NCI-H1417 treated with DMSO at 0.1 percent for 48 hours (cell line): ENCODE measurements at places on chromosomes 16 and 17.

DNA sequence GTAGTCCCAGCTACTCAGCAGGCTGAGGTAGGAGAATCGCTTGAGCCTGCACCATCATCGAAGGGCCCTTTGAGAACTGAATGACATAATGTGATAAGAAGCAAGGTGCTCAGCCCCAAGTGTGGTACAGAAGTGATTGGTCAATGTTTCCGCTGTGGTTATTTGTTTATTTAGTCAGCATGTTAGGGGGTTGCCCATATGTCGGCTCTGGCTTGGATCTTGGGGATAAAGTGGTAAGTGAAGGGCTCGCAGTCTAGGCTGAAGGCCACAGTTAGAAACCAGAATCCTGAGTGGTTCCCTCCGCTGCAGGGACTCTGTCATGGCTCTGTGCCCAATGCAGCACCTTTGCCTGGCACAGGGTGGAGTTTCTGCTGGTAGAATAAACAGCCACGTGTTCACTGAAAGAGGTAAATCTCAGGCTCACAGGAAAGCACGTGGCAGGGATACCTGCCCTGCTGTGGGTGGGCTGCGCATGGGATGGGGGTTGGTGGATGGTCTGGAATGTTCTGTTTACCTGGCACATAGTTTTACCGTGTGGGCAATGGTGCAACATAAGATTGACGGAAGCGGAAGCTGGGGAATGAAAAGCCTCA lies 35.4 kb downstream of the SYT17 start:
- DNase-seq: no peak

DNA sequence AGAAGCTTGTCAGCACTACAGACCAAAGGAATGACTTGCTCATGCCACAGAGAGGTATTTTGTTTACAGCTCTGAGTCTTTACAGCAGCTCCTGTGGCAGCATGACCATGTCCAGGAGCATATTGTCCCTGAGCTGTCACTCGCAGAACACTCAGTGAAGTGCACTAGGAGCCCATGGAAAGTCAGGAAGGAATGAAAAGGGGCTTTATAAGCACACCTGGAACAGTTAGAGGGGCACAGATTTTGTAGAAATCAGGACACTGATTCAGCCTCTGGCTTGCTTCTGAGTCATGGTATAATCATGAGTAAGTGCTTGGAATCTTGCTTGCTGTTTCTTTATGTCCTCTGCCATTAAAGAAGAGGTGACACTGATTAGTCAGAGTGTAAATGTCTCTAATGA lies 41.0 kb downstream of the TADA2A start:
- no peak for DNase-seq

DNA sequence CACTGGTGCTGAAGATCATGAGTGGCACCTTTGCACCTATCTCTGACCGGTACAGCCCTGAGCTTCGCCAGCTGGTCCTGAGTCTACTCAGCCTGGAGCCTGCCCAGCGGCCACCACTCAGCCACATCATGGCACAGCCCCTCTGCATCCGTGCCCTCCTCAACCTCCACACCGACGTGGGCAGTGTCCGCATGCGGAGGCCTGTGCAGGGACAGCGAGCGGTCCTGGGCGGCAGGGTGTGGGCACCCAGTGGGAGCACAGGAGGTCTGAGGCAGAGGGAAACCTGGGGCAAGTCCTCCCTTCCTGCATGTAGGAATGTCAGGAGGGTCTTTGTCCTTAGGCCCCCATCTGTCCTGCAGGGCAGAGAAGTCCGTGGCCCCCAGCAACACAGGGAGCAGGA lies 6.5 kb upstream of the TRAF4 start:
- DNase-seq: no peak

GRCh38 chr17:50626037-50626574 lies 8.6 kb upstream of the ABCC3 start:
- no peak for DNase-seq

- DNase-seq: no peak
Measured at GRCh38 chr17:80882323-80882722, 109.3 kb upstream of the CHMP6 start.

- no peak for DNase-seq
Measured at GRCh38 chr17:63685041-63685440, 14.9 kb downstream of the LIMD2 start.

DNA sequence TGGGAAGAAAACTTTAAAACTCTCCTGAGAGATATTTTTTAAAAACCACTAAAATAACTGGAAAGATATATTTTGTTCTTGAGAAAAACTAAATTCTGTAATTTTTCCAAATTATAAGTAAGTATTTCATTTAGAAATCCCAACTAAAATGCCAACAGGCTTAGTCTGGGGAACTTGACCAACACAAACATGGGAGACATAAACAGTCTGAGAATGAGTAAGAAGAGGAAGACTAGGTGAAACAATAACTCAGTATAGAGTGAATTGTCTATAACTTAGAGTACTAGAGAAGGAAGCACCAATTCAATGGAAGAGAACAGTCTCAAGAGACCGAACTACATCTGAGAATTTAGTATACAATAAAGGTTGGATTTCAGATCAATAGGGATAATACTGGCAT lies 2.9 kb downstream of the CMTM1 start:
- DNase-seq: no peak

GRCh38 chr16:49780433-49780832 lies 75.5 kb downstream of the ZNF423 start:
- no peak for DNase-seq

GRCh38 chr16:85733839-85734170 lies 17.1 kb downstream of the C16orf74 start:
- DNase-seq: no peak

DNA sequence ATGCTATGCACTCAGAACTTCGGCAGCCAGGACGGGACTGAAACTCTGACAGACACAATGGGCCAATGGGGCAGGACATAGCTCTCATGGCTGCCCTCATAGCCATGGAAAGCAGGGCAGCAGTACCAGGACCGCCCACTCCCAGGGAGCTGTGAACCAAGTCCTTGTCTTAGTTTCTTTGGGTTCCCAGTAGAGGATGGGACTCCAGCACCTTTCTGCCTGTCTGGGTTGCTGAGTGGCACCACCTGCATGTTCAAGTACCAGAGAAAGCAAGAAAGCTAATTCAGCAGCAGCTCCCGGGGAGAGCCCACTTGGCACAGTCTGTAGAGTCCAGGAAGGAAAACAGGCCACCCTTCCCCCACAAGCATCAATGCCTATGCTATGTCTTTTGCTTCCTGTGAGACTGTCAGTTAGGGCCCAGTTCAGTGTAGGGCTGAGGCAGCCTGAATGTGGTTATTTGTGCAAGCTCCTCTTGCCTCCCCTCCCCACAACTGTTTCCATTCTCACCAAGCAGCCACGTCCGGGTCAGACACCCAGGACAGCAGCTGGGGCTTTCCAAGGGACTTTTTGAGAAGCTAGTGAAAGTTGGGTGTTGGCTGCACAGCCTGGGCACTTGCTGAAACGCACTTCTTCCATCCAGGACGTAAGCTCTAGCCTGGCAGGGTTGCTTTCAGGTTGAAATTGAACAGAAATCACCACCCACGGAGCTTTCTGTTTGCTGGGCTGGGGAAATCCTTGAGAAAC lies 7.8 kb downstream of the SUPT4H1 start:
- DNase-seq: no peak

DNA sequence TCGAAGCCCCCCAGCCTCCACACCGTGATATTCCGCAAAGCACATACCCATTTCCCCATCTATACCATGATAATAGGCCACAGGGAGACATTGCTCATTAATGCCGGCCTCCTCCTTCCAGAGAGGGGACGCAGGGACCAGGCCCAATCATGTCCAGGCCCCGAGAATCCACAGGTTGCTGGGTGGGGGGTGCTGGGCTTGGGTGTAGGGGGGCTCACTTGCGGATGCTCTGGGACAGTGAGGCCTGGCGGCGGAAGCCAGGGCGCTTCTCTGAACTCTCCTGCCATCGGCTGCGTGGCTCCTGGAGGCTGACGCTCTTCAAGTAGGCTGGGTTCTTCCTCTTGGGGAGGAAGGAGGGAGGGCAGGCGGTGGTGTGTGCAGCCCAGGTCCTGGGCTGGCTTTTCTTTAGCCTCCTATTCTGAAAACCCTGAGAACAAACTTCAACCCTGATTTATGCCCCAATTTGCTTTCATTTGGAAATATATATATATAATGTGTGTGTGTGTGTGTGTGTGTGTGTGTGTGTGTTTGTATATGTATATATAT lies 12.2 kb downstream of the AANAT start:
- DNase-seq: no peak

DNA sequence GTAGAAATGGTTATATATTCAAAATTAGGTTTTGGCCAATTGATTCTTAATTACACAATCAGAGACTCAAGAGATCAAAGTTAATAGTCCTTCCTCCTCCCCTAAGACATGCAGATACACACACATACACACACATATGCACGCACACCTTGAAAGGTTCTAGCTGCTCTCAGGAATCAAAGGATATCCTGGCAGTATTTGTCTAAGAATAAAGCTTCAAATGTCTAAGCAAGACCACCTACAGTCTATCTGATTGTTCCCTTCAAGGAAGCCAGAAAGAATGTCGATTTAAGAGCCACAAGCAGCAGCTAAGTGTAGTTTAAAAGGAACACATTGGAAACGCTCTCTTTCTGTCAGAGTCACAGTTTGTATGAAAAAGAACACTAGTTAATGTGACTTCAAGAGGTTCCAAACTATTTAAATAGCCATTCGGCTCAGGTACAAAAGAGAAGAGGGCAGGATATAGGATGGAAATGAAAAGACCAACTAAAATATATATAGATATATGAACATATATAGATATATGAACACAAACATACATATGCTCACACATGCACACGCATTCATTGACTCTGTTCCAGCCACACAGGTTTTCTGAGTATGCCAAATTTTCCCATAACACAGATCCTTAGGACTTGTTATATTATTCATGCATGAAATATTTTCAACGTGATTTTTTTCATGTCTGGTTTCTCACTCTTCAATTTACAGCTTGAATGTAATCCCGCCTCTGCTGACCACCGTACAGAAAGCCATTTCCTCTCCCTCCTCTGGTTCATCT lies 79.0 kb downstream of the CDH8 start:
- no peak for DNase-seq

DNA sequence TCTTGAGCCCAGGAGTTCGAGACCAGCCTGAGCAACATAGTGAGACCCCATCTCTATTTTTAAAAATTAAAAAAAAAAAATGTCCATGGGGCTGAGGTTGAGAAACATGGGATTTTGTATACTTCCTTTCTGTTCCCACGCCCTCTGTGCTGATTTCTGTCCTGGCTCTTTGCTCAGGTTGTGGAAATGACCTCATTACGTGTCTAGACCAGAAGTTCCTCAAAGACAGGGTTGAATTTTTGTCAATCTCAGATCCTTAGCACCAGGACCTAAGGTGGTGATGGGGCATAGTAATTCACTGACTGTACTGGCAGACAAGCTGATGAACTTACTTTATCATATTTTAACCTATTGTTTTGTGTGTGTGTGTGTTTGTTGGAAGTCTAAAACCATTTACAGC lies 11.2 kb upstream of the HNF1B start:
- no peak for DNase-seq

DNA sequence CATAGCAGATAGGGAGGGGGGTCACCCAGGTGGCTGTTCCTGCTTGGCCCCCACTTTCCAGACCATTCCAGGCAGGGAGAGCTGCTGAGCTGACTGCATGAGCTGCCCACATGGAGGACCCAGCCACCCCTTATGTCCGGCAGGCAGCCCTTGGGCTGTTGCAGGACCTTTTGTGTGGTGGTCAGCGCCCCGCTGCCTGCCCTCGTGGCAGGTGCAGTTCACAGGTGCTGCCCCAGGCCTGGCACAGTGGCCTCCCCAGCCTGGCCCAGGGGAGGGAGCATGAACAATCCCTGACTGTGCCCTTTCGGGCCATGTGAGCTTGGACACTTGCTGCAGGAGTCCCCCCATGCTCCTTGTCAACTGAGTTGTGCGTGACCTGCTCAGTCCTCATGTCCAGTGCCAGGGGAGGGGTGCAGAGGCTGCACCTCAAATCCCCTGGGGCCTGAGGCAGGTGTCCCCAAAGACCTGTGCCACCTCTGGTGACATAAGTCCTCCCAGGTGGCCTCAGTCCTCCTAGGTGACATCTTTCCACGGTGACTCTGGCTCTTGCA lies 8.6 kb downstream of the TBC1D26 start:
- DNase-seq: no peak

DNA sequence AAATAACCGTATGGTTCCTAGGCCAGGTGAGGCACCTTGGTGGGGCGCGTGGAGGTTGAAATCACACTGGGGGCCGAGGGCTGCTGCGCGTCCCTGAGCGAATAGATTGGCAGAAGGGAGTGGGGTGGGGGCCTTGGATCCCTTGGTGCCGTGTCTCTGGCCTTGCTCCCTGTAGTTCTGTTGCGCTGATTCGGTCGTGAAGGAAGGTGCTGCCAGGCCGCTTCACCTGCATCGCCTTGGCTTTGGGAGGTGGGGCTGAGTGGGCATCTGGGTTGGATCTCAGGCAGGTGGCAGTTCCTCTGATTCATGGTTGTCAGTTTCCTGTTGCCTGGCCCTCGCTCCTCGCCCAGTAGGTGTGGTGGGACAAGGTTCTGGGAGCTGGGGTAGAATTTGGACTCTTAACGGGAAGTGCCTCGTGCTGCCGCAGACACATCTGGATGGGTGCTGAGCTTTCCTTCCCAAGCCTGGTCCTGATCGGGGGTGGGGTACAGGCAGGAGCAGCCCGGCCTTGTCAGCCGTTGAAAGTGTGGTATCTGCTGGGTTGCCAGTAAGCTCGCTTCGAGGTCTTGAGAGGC lies 30.1 kb downstream of the PGS1 start:
- no peak for DNase-seq

DNA sequence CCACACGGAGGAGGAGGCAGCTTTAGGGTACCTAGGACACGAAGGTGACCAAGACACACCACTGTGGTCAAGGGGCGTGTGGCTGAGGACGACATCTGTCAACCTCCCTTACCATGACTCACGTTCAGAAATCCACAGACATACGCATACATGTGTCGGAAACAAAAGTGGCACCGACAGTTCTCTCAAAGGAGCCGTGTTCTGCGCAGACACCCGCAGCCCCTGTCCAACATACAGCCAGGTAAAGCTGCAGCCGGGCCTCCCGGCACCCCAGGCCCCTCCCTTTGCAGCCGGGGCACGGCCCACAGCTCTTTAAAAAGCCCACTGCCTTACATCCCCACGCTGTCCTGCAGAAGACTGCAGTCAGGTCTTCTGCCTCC lies 40.5 kb upstream of the KLHDC4 start:
- no peak for DNase-seq

GRCh38 chr17:574061-574460 lies 140.6 kb downstream of the VPS53 start:
- DNase-seq: no peak

DNA sequence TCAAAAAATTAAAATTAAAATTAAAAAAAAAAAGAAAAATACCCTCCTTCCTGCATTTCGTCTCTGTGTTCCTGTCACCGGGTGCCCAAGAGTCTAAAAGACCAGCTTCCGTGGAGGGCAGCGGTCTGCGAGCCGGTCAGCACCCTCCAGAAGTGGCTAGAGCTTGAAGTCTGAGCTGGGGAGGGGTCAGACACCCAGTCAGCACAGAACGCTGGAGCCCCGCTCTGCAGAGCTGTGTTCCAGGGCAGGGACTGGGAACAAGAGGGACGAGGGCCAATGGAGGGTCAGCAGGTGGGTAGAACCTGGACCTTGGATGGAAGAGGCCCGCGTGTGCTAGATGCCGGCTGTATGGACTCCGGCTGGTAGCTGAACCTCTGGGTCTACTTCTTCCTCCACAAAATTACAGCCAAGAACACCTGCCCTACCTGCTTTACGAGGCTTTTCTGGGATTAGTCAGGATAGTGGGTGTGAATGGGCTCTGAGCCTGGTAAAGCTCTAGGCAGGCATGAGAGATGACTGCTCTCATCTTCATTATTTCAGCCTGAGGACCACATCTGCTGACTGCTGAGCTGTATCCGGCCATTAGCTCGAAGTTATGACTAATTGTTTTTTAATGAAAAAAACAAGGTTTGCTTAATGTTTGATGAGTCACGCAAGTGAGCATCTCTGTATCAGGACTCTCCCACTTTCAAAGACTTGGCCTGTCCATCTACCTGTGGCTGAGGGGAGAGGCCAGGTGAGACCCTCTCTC lies 5.9 kb downstream of the TRPV1 start:
- DNase-seq: no peak
